GM06990 (cell line): ENCODE measurements at places on chromosomes 6 and 20.

- DNase-seq: no peak
Observed at GRCh38 chr6:69339163-69339550, 457.7 kb downstream of the LMBRD1 start.

GRCh38 chr6:152771061-152771687 is 20.6 kb downstream of the VIP start:
- no peak for DNase-seq

GRCh38 chr6:41269716-41270115 is 16.8 kb downstream of the TREM1 start:
- DNase-seq: no peak

- no peak for DNase-seq
Observed at GRCh38 chr20:35568645-35569044, 26.8 kb downstream of the ERGIC3 start.

DNA sequence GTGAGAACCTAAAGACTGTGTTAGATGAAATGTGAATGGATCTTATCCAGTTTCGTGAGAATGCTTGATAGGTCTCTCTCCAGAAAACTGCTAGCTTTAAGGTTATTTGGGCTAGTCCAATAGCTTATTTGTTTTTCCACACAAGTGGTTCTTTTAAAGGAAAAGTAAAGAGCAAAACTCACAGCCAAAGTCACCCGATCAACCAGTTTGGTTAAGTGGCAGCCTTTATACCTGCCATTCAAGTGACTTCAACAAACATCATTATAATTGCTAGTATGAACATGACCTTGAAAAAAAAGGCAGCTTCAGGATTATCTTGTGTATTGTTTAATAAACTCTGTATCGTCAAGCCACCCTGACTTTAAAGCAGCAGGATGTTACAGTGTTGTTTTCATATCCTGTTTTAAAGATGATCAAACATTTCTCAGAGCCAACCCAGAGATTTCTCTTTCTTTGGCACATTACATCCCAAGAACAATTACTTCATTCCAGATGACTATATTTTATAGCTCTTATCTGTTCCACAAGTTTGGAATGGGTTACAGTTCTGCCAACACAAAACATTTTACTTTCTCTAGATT is 253.4 kb downstream of the EPHA7 start:
- no peak for DNase-seq

DNA sequence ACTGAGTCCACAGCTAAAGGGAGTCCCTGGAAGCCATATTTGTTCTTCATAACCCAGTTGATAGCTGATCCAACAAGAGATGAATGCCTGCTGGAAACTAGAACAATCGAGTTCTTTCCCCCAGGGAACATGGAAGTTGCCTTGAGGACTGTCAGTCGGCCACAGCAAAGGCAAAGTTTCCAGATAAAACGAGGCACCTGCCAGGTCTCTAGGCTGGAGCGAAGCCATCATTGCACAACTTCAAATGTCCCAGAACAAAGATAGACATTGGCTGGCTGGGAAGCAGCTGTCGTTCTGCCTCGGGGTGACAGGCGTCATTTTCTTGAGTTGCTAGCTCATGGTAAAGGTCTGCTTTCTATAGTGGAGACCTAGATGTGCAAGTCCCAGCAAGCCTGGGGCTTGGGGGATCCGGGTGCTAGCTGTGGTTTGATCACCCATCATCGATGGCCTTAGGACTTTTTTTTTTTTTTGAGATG is 184.4 kb upstream of the ZNF217 start:
- no peak for DNase-seq

- no peak for DNase-seq
Observed at GRCh38 chr20:55229451-55229850, 754.1 kb downstream of the DOK5 start.

DNA sequence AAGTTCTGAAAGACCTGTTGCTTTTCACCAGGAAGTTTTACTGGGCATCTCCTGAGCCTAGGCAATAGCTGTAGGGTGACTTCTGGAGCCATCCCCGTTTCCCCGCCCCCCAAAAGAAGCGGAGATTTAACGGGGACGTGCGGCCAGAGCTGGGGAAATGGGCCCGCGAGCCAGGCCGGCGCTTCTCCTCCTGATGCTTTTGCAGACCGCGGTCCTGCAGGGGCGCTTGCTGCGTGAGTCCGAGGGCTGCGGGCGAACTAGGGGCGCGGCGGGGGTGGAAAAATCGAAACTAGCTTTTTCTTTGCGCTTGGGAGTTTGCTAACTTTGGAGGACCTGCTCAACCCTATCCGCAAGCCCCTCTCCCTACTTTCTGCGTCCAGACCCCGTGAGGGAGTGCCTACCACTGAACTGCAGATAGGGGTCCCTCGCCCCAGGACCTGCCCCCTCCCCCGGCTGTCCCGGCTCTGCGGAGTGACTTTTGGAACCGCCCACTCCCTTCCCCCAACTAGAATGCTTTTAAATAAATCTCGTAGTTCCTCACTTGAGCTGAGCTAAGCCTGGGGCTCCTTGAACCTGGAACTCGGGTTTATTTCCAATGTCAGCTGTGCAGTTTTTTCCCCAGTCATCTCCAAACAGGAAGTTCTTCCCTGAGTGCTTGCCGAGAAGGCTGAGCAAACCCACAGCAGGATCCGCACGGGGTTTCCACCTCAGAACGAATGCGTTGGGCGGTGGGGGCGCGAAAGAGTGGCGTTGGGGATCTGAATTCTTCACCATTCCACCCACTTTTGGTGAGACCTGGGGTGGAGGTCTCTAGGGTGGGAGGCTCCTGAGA is at the start of gene HFE:
Gene HFE (plus strand): TSS at position 146 of the 832 bp plus-strand sequence. CDS start 12 bp downstream, at position 158.
- DNase-seq: peak; percentile 50

DNA sequence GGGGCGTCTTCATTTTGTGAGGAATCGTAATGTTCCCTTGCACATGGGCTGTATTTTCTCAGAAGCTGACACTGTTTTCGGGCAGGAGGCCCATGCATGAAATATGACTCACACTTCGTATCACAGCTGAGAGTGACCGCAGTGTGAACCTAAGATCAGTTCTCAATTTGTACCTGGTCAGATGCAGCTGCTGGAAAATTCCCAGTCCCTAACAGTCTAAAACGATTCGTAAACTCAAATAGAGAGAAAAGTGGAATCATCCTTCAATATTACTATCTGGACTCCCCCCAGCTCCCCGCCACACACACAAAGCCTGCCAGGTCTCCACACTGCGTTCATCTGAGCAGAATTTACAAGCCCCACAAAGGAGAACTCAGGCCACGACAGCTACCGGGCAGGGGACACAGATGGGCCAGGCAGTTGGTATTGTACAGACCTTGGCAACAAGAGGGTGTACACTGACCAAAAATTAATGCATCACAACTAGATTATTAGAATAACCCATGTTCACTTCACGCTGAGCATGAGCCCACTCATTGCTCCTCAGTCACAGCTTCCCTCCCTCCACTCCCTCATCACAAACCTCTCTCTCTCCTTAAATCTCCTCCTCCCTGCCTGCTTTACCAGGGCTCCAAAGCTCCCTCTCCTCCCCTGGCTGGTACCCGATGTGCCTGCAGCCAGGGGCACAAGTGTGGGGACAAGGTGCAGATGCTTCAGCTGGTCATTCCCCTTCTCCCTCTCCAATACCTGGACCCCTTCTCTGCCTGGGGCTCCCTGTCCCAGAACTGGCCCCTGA is 488.4 kb downstream of the PREX1 start:
- DNase-seq: peak; percentile 52

GRCh38 chr6:134724771-134725340 is 225.0 kb downstream of the ALDH8A1 start:
- no peak for DNase-seq

DNA sequence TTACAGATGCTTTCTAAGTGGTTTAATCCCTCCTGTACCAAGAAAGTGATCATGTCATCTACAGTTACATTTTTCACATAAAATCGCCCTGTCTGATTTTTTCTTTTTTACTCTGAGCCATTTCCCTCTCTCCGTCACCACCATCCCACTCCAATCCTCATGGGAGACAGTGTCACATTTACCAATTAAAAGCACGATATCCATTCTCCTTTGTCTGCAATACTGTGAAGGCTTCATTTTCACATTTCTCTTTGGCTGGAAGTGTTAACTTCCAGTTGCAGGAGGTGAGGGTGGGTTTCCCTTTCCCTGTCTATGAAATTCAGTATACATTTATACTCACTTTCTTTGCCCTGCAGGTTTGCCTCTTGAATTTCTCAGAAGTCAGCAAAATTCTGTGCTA is 372.7 kb upstream of the CNR1 start:
- DNase-seq: no peak

- DNase-seq: no peak
Observed at GRCh38 chr20:35511814-35512420, 17.5 kb downstream of the C20orf173 start.

- DNase-seq: no peak
Observed at GRCh38 chr6:38724343-38724742, 9.2 kb downstream of the DNAH8 start.

DNA sequence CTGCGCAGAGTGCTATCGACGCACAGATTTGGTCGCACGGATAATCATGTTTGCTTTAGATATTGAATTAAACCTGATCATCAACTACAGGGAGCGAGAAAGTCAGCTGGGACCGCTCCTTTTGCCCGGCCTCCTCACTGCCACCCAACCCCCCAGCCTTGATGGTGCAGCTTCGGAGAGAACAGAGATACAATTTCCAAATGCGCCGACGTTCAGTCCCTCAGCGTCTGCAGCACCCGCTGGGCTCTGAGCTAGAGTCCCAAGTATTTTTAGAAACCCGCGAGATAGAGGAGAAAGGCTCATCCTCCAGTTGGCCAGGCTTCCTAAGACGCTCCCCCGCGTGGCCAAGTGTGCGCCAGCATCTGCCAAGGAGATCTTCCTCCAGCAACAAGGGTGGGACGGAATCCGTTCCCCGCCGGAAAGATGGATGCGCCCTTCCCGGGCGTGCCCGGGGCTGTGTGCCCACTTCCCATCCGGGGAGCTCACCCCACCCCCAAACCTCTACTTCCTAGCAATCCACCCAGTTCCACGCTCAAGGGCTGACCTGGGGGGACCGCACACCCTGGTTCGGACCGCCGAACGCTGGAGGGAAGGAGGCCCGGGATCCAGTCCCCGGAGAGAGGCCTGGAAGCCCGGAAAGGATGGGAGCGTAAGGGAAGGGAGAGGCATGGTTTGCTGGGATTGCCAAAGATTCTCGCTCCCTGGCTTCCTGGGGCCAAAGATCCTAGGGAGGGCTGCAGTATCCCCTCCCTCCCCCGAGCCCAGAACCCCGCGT is 4.1 kb downstream of the NKX2-2 start:
- DNase-seq: no peak

DNA sequence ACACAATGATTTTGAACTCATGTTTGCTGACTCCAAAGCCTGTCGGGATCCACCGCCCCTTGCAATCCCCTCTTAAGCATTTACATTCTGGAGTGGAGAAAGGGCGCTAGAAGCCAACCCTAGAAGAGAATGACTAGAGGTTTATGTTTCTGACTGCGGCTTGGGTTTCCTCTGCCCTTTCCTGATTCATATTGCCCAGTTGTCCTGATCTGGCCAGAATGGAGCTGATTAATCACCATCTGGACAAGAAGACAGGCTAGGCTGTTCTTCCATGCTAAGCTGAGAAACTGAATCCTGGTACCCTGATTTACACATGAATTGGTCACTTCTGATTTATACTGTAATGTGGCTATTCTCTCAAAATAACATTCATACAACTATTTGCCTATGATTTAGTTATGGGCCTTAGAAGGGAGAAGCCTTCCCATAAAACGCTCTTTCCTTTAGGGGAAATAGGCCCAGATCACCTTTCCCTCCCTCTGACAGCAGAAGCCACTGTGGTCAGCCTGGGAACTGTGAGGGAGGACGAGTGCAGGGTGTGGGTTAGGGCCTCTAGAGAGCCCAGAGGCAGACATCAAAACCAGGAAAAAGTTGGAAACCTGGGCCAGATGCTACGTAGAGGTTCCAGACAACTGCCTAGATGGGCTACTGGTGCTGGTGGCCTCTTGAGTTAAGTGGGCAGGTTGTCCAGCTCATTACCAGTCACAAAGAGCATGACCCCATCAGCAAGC is 199.2 kb upstream of the PRDM1 start:
- DNase-seq: no peak

- DNase-seq: no peak
Observed at GRCh38 chr20:5933802-5934436, 16.4 kb downstream of the TRMT6 start.

- DNase-seq: no peak
Observed at GRCh38 chr6:158789115-158789917, 29.9 kb downstream of the EZR start.

DNA sequence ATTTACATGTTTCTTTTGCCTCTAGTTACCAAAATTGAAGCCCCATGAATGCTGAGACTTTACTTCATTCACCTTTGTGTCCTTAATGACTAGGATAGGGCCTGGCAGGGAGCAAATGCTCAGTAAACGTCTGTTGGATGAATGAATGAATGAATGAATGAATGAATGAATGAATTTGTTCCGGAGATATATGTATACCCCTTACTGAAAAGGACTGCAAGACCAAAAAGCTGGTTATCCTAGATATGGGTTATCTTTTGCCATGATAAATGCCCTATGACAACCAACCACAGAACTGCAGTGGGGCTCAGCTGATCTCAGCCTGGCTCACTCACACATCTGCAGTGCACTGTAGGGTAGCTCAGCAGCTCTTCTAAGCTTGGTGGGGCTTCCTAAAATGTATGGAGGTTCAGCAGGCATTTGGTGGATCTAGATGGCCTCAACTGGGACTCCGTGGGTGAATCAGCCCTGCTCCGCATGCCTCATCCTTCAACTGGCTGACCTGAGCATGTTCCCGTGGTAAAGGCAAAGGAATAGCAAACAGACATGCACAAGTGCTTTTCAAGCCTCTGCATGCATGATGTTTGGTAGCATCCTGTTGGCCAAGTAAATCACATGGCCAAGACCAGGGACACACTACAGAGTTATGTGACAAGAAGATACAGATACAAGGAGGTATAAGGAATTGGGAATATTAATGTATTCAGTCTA is 378.7 kb upstream of the SOX4 start:
- DNase-seq: no peak

GRCh38 chr6:106422534-106422933 is 62.0 kb downstream of the CRYBG1 start:
- no peak for DNase-seq

DNA sequence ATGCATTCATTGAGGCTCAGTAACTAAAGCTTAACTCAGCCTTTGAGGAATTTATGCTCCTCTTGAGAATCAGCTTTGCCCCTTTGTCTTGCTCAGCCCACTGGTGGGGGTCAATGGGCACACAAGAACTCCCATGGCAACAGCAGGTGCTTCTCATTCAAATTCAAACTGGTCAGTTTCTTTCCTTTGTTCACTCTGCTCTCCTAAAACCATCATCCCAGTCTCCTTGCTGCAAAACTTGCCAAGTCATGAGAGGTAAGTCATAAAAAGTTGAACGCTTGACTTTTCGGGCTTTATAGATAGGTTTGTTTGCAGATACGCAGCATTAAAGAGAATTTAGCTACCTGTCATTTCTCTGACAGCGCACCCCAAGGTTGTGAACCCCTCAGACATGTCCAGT is 146.8 kb downstream of the TFAP2A start:
- no peak for DNase-seq

GRCh38 chr6:12490904-12491571 is 200.9 kb downstream of the EDN1 start:
- DNase-seq: no peak

DNA sequence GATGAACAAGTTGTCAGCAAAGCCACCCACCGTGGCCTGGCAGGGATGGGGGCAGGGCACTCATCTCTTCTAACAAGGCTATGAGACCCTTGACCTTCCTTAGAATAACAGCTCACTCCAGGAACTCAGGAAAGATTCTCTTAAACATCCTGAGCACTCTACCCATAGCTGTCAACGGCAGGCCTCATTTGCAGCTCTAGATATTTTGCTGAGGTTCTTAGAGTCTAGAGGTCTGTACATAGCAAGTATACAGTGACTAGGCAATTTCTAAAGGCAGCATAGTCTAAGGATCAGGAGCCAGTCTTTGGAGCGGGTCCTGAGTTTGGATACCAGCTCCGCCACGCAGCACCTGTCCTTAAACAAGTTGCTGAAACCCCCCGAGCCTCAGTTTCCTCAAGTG is 11.7 kb downstream of the TRERF1 start:
- no peak for DNase-seq
